Activated T-helper 1 cell treated with anti-CD3 and anti-CD28 coated beads, Interleukin-2, amount 50 U/mL, for 16 hours (primary cell): ENCODE measurements at places on chromosomes 6 and 20.

DNA sequence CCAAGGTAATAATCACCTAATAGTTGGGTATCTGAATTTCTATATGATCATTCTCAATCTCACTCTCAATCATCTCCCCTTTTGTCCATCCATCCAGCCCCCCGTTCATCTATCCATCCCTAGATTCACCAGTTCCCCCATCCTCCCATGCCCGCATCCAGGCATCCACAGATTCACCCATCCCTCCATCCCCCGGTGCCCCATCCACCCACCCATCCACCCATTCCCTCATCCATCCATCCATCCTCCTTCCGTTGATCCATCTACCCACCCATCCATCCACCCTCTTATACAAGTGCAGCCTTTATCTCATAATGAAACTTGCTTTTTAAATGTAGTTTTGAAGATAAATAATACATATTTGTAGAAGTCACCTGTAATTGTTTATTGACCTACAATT is 76.5 kb downstream of the EYA4 start:
- DNase-seq, result no peak

- no peak for DNase-seq
Observed at GRCh38 chr20:63219447-63219821, 3.5 kb upstream of the YTHDF1 start.

GRCh38 chr20:9506280-9506821 is 8.0 kb upstream of the LAMP5 start:
- no peak for DNase-seq

- DNase-seq, result no peak
Observed at GRCh38 chr6:91328241-91328640, 741.4 kb upstream of the MAP3K7 start.

DNA sequence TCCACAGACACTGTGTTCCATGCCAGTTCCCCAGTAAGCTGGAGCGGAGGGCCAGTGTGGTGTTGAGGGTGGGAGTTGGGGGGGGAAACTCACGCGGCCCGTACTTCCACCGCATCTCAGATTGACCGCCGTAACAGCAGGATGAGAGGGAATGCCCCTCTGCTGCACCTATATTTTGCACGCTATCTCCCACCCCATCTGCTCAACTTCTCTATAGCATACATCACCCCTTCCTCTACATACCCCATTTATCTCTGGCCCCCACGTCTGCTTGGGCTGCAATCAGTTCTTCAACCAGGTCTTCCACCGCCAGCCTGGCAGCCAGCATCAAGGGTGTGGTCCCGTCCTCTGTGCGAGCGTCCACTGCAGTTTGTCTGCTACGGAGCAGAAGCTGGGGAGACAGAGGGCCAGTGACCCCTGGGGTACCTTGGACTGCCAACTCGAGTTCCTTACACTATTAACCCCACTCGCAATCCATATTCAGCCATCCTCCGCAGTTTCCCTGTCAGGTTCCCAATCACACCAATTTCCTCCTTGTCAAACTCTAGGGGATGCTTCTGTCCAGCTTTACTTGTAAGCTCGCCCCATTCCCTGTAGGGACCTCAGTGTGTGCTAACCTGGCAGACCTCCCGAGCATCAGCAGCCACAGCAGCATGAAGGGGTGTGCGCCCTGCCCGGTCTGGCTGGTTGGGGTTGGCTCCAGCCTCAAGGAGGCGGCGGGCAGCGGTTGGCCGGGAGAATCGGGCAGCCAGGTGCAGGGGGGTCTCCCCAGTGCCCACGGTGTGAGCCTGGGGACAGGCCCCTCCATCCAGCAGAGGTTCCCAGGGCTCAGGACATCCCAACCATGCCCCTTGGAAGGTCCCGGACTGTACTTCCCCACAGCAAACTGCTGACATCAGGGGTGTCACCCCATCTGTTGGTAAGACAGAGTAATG is 4.5 kb upstream of the GPSM3 start:
- no peak for DNase-seq

DNA sequence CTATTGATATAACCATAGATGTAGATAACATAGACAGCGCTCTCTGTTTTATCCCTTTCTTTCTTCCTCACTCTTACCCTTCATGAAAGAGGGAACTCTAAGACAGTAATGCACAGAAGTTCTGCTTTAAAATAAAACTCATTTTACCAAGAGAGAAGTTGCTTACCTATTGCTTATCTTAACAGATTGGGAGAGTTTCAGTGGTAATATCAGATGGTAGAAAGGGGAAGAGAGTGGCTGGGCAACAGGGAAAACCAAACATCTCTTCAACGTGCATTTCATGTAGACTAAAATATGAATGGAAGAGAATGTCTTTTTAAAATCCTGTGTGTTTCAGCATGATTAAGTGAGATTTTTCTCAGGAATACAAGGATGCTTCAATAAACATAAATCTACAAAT is 45.3 kb upstream of the SIRPG start:
- DNase-seq, result no peak

- no peak for DNase-seq
Observed at GRCh38 chr6:62445521-62445920, 159.5 kb upstream of the KHDRBS2 start.
